Stimulated activated CD8-positive, alpha-beta memory T cell treated with anti-CD3 and anti-CD28 coated beads, Interleukin-7, amount 100 ng/mL, for 1 hour (primary cell): ENCODE measurements at places on chromosomes 1 and 21.

DNA sequence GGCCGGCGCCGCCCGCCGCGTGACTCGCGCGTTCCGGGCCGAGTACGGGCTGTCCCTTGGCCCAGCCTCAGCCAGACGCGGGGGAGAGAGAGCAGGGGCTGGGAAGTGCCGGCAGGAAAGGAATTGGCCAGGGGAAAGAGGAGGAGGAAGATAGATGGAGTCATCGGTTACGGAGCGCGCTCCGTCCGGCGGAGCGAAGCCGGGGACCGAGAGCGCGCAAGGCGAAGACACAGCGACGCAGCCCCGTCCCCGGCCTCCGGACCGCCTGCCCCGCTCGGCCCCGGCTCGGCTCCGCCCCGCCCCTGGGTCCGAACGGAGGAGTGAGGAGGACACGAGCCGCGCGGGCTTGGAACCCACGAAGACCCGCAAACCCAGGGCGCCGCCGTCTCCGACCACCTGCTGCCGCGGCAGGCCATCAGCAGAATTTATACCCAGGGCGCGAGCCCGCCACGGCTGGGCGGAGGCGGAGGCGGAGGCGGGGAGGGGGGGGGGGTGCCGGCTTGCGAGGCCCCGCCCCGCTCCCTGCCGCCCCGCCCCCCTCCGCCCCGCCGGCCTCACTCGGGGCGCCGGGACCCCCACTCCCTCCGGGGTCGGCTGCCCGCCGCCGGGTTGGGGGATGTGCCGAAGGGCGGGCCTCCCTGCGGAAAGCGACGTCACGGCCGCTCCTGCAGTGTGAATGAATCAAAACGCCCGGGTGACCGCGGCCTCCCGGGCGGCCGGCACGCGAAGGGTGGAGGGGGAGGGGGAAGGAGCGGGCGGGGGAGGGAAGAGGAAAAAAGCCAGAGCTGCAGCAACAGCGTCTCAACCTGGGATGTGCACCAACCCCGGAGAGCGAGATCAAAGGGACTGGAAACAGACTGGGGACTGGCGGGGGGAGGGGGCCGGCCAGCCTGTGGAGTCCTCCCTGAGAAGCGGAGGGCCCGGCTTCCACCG, at the start of gene LHX4:
LHX4 (plus strand) TSS at position 782 of the 933 bp plus-strand sequence. CDS start 266 bp downstream, outside the sequence.
- DNase-seq = no peak

DNA sequence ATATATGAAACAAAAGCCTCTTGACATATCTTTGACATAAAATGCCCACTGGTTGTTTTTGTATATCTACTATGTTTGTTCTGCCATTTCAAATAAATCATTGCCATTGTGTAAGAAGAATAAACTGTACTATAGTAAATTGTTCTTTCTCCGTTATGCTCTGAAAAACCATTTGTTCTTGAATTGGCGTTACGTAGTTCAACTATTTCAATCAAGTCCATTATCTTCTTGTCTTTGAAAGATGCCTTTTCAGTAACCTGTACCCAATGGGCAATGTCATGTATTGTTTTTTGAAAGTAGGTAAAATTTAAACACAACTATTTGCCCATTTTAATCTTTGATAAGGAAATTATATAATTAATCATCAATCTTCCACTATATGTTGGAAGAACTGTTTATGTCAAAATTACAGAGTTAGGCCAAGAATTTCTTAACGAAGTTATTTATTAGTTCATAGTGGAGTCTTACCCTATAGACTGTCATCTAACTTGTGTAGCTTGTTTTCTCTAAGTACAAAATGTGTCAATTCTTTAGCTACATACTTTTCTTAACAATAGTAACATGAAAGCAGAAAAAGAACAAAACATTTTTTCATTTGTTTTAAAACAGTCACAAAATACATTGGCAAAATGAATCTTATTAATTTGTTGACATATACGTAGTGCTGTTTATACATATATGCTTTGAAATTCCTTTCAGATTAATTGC, 294.8 kb downstream of the PTPRC start:
- DNase-seq = no peak

- DNase-seq = no peak
Observed at GRCh38 chr1:67729872-67730271, 44.9 kb downstream of the GADD45A start.

DNA sequence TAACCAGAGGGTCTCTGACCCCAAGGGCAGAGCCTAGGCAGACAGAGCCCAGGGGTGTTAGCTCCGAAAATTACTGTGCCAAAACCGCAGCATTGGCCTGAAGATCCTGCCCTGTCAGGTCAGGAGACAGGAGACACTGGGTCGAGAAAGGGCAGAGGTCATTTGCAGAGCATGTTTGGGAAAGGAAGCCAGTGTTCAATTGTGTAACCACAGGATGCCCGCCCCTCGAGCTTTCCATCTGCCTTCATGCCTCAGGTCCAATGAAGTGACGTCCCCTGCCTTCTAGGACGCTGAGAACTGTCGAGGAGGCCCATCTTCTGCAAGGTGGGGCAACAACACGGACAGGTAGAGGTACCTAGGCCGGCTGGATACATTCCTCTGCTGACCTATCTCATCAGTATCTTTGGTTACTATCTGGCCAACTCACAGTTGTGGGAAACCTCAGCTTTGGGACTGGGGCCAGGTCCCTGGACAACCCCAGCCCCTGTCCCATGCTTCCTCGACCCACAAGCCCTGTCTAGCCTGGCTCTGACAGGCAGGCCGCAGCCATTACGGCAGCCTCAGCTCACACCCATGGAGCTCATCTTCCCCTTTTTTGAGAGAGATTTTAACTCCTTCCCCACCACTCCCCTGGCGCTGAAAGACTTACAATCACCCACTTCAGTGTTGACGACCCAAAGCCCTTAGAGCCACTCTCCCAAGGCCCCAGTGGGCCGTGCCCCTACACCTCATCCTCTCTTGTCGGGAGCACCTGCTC, 1.3 kb downstream of the ARL8A start:
- DNase-seq = no peak

- no peak for DNase-seq
Observed at GRCh38 chr1:150061632-150062101, 5.9 kb upstream of the VPS45 start.

DNA sequence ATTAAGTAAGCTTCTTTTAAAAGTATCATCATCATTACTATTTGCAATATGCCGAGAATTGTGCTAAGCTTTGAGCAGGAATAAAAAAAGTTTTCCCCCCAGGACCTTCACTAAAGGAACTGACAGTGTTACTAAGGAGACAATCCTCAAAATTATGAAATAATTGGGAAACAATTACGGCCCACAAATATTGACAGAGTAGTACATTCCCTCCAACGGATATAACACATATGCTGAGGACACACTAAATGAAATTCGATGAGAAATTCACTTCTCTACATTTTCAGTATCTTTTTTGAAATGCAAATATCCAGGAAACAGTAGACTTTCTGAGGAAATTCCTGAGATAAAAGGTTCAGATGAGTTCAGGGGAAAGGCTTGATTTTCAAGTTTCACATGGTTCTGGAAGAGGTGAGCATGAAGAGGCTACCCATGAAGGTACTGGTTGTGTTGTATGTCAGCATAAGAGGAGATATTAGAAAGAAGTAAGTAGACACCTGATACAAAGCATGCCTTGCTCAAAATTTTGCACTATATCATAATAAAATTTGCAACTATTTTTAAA, 171.2 kb upstream of the NR5A2 start:
- DNase-seq = no peak

DNA sequence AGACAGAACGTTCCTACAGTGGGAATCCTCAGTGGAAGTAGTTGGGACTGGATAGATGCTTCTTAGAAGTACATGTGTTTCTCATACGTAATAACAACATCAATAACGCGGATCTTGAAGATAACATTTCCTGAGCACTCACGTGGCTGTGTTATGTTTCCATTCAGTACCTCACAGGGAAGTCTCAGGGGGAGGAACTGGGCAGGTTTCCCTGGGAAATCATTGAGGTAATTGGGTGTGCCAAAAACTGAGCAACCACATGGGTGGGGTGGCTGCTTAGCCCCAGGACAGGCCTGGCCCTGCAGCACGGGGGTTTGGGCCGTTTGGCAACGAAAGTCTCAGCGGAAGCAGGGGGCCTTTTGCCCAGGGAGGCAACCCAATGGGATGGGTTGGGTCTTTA, 133.8 kb downstream of the ZSCAN20 start:
- no peak for DNase-seq

GRCh38 chr1:205518661-205519540, 14.4 kb downstream of the CDK18 start:
- no peak for DNase-seq

DNA sequence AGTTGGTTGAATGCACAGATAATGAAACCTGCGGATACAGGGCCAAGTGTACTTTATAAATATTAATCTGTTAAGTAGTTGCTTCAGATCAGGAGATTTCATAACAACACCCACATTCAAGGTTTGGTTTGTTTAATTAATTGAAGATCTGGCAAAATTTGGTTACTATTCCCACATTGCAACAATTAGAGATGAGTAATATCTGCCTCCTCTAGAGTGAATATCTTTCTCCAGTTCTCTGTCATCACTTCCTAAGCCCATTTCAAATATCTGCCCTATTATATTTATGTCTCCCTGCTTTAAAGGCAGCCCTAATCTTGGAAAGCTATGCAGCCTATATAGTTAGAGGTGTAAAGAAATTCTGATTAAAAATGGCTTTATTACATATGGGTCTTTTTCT, 61.4 kb downstream of the PPP2R5A start:
- no peak for DNase-seq

- no peak for DNase-seq
Observed at GRCh38 chr21:32389337-32390015, 3.3 kb downstream of the URB1 start.

GRCh38 chr1:12359359-12360133, 129.7 kb downstream of the VPS13D start:
- no peak for DNase-seq
